ENCODE measurements at places on chromosomes 4 and X. TPM values are rescaled to one million over a fixed set of nuclear protein-coding genes. Genes with fewer than 3 reads are reported as not detected.

DNA sequence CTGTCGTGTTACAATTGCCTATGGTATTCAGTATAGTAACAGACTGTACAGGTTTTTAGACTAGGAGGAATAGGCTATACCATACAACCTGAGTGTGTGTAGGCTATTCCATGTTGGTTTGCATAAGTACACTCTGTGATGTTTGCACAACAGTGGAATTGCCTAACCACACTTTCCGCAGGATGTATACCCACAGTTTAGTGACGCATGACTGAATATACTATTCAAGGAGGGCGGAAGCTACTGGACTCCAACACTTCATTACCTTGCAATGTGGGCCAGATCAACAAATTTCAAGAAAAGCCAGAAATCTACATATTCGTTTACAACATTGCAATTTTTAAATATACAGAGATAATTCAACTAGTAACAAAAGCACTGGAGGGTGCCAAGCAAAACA is 317.2 kb downstream of the PDGFC start:
- H3K36me3 ChIP-seq: no peaks in the 10 kb centered on the region
- H3K27me3 ChIP-seq: no peaks in the 10 kb centered on the region
- H3K4me3 ChIP-seq: no peak overlapping the region

- DNase-seq: no peak
- H3K4me3 ChIP-seq: no peak overlapping the region
- no peaks in the 10 kb centered on the region for H3K27me3 ChIP-seq
- no peaks in the 10 kb centered on the region for H3K36me3 ChIP-seq
- H3K27ac ChIP-seq: no peak overlapping the region
- H3K4me1 ChIP-seq: no peaks in the 10 kb centered on the region
Measured at GRCh38 chr4:9952415-9952950, 68.8 kb downstream of the SLC2A9 start.

DNA sequence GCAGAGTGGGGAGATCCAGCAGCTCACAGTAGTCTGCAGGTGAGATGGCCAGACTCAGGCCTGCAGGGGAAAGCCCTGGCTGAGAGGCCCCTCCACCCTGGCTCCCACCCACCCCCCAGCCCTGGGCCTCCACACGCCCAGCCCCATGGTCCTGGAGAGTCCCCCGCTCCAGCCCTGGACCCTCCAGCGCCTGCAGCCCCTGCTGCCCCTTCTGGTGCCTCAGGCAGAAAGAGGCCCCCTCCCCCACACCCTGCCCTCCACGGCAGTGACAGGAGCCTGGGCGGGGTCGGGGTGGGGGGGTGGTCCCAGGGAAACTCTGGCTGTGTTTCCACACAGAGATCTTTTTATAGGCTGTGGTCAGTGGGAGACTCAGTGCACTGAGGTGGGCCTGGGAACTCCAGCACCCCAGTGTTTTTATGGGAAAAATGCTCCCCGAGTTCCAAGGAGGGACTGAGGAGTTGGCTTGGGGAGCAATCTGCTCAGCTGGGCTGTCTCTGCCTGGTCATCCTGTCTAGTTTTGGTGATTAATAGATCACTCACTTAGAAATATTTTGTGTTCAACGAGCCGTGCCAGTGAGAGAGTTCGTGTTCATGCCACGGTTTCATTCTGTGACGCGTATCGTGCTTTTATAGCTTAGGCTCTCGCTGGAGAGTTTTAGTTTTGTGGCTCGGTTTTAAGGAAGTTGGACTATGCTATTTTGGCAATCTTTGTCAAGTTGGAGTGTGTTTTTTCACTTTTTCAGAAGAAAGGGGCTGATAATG is 53.1 kb upstream of the HGFAC start:
- H3K4me3 ChIP-seq: no peak overlapping the region
- H3K36me3 ChIP-seq: no peaks in the 10 kb centered on the region
- H3K27me3 ChIP-seq: peaks cover 4% of the 10 kb centered on the region
- no peak for DNase-seq
- H3K27ac ChIP-seq: no peak overlapping the region

DNA sequence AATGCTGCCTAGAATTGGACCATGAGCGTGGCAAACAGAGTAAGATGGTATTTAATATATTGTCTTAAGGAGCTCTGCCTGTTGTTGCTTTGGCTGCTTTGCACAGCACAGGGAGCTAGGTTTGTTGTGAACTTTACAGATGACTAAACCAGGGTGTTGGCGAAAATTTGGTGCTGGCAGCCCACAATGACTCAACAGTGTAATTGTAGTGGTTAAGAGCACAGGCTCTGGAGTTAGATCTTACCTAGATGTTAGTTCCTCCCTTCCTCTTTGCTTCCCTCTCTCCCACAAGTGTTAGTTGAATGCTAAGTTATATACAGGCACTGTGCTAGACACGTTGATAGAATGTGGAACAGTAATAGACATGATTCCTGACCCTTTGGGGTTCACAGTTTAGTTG is 128.9 kb upstream of the TRPC5 start:
- no peak for DNase-seq
- no peak overlapping the region for H3K27ac ChIP-seq
- H3K36me3 ChIP-seq: no peaks in the 10 kb centered on the region
- H3K4me3 ChIP-seq: no peak overlapping the region
- H3K4me1 ChIP-seq: no peaks in the 10 kb centered on the region

DNA sequence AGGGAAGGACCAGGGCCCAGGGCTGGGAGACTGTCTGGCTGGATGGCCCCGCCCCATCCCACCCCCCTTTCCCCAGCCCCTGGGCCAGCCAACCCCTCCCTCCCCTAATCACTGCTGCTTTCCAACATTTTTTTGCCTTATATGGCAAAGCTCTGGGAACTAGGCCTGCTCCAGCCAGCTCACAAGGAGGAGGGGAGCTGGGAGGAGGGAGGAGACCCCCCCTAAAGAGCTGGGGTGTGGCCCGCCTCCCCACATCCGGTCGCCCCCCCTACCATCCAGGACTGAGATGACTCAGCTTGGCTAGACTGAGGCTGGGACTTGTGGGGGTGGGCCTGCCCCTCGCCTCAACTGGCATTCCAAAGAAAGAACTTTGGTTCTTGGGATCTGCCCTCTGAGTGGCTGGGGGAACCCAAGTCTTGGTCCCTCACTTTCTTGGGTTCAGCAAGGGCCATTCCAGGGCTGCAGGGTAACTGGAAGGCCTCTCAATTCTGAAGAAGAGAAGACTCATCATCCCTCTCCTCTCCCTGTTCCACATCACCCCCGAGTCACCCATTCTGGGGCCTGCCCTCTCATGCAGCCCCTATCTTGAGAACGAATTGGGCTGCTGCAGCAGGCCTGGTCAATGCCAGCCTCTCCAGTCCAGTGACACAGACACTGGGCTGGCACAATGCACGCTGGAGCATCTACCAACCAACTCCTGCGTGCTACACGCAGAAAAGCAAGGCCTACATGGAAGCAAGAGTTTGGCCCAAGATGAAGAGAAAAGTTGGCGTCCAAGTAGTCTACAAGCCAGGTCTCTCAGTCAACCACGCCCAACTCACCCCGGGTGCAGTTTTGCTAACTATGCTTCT is 4.8 kb downstream of the FLNA start:
- peak; percentile 74 for DNase-seq
- peak overlapping the region; percentile 93 for H3K4me3 ChIP-seq
- H3K4me1 ChIP-seq: peaks cover 13% of the 10 kb centered on the region
- H3K27ac ChIP-seq: peak overlapping the region; percentile 90

DNA sequence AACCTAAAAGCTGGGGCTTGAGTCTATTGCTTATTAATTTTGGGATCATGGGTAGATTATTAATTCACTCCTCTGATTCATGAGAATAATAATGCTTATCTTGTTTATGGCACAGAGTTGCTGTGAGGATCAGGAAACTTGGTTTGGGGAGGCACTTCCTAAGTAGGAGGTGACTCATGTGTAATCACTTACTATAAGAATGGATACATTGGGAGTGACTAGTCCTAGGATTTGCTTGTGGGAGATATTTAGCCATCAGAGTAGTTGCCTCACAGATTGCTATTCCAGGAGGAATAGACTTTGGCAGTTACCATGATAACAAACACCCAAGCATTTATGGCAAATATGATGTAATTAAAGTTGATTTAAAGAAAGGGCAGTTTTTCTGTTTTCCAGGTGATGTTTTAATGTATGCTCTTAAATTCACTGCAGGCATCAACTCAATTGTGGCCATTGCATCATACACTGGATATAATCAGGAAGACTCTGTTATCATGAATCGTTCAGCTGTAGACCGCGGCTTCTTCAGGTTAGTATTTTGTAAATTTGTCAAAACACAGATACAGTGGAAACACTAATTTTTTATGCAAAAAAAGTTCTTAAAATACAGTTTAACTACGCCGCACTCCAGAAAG is 41.9 kb downstream of the POLR2B start:
- DNase-seq: no peak
- peak overlapping the region; percentile 6 for H3K27ac ChIP-seq
- no peaks in the 10 kb centered on the region for H3K27me3 ChIP-seq
- H3K4me3 ChIP-seq: no peak overlapping the region
- H3K36me3 ChIP-seq: peaks cover 32% of the 10 kb centered on the region

Gene BEX2
- 18.1 TPM for total RNA-seq

Gene RRH
- total RNA-seq: not detected
